CD4-positive, alpha-beta memory T cell (primary cell): ENCODE measurements at places on chromosomes 2 and 18. TPM values are rescaled to one million over a fixed set of nuclear protein-coding genes. Genes with fewer than 3 reads are reported as not detected.

GRCh38 chr2:64277101-64277849 is 133.1 kb upstream of the PELI1 start:
- H3K27ac ChIP-seq, result no peak overlapping the region
- DNase-seq, result no peak
- peaks cover 17% of the 10 kb centered on the region for H3K4me1 ChIP-seq
- no peak overlapping the region for H3K4me3 ChIP-seq

- H3K4me1 ChIP-seq, result no peaks in the 10 kb centered on the region
- H3K27me3 ChIP-seq, result no peaks in the 10 kb centered on the region
- no peak overlapping the region for H3K27ac ChIP-seq
- no peak for DNase-seq
- no peaks in the 10 kb centered on the region for H3K36me3 ChIP-seq
These were observed 1642.5 kb upstream of the TMEFF2 start for GRCh38 chr2:193837111-193837738.

Gene VIL1
- not detected for total RNA-seq

DNA sequence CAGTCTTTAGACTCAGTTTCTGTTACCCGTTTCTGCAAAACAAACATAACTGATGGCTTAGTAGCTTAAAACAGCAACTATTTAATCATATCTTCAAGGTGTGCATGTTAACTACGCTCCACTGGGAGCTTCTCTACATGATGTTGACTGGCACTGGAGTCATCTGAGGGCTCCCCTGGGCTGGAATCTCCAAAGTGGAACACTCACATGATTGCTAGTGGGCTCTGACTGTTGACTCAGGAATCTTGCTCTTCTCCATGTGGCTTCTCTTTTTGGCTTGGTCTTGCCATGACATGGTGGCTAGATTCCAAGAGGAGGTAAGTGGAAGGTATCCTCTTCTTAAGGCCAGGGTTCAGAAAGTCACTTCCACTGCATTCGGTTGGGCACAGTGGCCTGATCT is 160.8 kb downstream of the PMAIP1 start:
- no peaks in the 10 kb centered on the region for H3K27me3 ChIP-seq
- H3K4me3 ChIP-seq, result no peak overlapping the region
- H3K4me1 ChIP-seq, result no peaks in the 10 kb centered on the region
- DNase-seq, result no peak
- H3K27ac ChIP-seq, result no peak overlapping the region

- DNase-seq, result no peak
- no peaks in the 10 kb centered on the region for H3K4me1 ChIP-seq
- no peaks in the 10 kb centered on the region for H3K36me3 ChIP-seq
- H3K27me3 ChIP-seq, result no peaks in the 10 kb centered on the region
- H3K4me3 ChIP-seq, result no peak overlapping the region
These were observed 12.2 kb downstream of the PLB1 start for GRCh38 chr2:28507796-28508764.

DNA sequence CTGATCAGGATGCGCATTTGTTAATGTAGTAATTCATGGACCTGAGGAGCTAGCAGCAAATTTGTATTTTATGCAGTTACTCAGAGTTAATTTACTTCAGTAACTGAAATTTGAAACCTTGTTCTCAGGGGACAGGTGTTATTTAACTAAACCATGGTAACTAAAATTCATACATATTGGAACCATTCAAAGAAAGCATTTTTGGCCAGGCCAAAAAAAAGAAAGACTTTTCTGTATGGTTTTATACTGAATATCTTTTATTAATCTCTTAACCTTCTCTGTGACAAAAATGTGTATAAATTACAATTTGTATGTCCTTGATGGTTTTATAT is 4.4 kb upstream of the KLHL23 start:
- H3K36me3 ChIP-seq, result no peaks in the 10 kb centered on the region
- H3K4me1 ChIP-seq, result peaks cover 8% of the 10 kb centered on the region
- H3K27me3 ChIP-seq, result no peaks in the 10 kb centered on the region
- H3K4me3 ChIP-seq, result no peak overlapping the region

DNA sequence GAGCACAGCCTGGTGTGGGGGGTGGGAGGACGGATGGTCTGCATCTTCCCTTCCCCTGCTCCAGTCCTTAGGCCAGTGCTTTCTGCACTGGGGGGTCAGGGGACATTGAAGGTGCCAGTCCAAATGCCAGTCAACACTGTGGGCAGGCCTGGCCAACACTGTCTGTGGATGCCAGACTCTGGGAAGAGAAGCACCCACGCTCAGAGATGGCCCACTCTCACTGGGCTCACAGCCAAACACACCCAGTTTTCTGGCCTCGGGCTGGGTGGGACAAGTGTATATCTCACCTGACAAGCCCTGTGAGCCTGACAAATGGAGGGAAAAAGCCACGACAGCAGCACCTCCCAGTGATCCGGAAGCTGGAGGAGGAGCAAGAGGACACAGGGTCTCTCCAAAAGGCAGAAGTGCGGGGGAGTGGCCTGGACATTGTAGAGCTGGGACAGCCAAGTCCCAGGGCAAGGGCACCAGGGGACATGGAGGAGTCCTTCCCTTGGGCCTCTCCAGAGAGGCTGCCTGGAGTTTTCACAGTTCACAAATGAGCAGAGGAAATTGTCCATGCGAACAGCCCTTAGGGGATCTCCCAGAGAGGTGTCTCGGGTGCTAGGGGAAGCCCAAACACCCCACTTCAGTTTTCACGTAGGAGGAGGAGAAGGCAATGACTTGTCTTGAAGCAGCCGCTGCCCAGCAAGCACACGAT is 79.3 kb downstream of the SDC1 start:
- no peaks in the 10 kb centered on the region for H3K4me1 ChIP-seq
- no peak overlapping the region for H3K4me3 ChIP-seq
- H3K27me3 ChIP-seq, result no peaks in the 10 kb centered on the region
- no peak overlapping the region for H3K27ac ChIP-seq
- no peaks in the 10 kb centered on the region for H3K36me3 ChIP-seq

DNA sequence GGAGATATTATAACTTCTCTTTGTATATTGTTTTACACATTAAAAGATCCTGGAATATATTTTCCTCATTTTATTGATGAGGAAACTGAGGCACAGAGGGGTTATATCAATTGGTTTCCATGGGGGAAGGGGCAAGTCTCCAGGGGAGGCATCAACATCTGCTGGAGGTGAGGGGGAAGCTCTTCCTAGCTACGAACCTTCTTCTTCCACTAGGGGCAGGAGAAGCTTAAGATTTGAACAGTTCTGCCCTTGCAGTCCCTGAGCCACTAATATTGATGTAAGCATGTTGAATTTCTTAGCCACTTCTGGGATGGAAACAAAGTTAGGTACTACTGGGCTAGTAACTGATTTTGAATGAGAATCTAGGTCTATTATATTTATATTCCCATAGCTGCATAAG is 140.1 kb upstream of the AQP4 start:
- no peaks in the 10 kb centered on the region for H3K36me3 ChIP-seq
- no peak overlapping the region for H3K27ac ChIP-seq
- no peak overlapping the region for H3K4me3 ChIP-seq
- H3K4me1 ChIP-seq, result no peaks in the 10 kb centered on the region

DNA sequence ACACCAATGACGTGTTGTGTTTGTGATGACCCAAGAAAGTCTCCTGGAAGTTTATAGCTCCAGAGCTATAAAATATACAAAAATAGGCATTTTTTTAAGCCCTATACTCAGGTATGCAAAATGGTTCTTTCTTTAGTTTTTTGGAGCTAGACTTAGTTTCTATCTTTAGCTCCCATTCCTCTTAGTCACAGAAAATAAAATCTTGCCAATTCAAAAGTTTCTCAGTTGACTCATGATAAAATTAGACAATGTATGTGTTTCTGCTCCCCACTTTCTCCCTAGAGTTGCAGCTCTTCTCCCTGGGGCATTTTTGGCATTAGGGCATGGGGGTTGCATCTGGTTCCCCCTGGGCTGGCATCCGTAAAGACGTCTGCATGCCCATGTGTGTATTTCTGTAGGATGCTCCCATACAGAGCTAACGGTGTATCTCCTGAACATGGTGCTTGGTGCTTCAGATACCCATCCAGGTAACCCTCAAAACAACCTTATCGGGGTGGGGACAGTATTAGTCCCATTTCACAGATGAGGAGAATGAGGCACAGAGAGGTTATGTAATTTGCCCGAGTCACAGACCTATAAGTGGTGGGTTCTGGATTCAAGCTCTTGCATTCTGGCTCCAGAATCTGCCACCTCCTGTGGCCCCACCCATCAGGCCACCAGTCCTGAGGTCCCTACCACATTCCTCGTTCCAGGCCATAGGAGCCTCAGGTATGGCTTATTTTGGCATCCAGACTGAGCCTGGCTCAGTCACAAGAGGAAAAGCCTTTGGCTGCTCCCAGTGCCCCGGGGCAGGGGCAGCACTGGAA is 43.1 kb upstream of the ASAP2 start:
- DNase-seq, result no peak
- H3K4me3 ChIP-seq, result no peak overlapping the region
- H3K4me1 ChIP-seq, result no peaks in the 10 kb centered on the region

DNA sequence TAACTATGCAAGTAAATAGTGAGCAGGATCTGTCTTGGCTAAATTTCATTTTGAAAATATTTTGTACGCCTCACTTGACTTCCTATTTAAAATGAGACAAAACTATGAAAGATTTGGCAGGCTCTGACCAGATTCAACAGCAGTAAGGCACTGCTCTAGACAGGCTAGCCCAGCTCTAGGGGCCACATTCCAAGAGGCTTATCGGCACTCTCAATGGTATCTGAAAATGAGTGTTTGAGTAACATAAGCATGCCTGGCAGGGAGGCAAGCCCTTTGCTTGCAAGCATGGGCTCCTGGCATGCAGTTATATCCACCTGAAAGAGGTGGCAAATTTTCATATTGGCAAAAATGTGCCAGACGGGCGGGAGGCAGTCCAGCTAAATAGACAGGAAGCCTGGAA is 10.5 kb downstream of the CAPN13 start:
- no peaks in the 10 kb centered on the region for H3K36me3 ChIP-seq
- H3K27ac ChIP-seq, result no peak overlapping the region
- DNase-seq, result no peak
- no peaks in the 10 kb centered on the region for H3K4me1 ChIP-seq
- no peak overlapping the region for H3K4me3 ChIP-seq

DNA sequence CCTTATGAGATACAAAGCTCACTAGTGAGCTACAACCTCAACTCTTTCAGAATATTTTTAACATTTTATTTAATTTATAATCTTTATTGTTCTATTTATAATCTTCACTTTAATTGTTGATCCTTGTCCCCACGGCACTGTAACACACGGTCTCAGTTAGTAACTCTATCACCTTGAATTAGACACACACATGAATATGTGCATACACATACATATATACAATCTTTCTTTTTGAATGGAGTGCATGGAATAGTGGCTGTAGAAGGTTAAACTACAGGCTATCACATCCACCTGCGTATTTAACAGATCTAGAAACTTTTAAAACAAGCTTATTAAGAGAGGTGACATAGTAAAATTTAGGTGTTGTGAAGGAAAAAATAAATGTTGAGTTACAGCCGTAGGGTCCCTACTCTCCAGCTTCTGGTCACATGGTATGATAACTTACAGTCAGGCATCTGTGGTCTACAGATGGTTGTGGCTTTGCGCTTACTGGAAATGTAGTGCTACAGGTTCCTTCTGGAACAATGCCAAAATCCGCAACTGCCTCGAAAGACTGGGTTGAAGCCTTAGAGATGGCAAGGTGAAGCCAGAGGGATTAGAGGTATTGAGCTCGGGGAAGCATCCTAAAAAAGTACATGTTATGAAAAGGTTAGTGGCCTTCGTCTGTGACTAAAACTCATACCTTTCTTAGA is 1324.1 kb upstream of the SLC39A10 start:
- no peaks in the 10 kb centered on the region for H3K36me3 ChIP-seq
- no peaks in the 10 kb centered on the region for H3K27me3 ChIP-seq
- DNase-seq, result no peak
- no peaks in the 10 kb centered on the region for H3K4me1 ChIP-seq
- H3K27ac ChIP-seq, result no peak overlapping the region

GRCh38 chr2:37631698-37632097 is 39.7 kb downstream of the CDC42EP3 start:
- H3K36me3 ChIP-seq, result no peaks in the 10 kb centered on the region
- DNase-seq, result no peak
- H3K4me3 ChIP-seq, result no peak overlapping the region
- H3K4me1 ChIP-seq, result peaks cover 89% of the 10 kb centered on the region
- no peaks in the 10 kb centered on the region for H3K27me3 ChIP-seq

GRCh38 chr2:151860210-151860609 is 32.0 kb upstream of the ARL5A start:
- no peaks in the 10 kb centered on the region for H3K36me3 ChIP-seq
- H3K4me3 ChIP-seq, result no peak overlapping the region
- H3K27ac ChIP-seq, result no peak overlapping the region

- peak; percentile 46 for DNase-seq
- H3K4me1 ChIP-seq, result peaks cover 45% of the 10 kb centered on the region
- no peak overlapping the region for H3K27ac ChIP-seq
- no peaks in the 10 kb centered on the region for H3K36me3 ChIP-seq
- H3K27me3 ChIP-seq, result peaks cover 67% of the 10 kb centered on the region
- peak overlapping the region; percentile 48 for H3K4me3 ChIP-seq
These were observed 1.2 kb upstream of the EMX1 start for GRCh38 chr2:72915907-72916742.

Gene MCFD2
- total RNA-seq, result 39.1 TPM

Gene KRTCAP3
- total RNA-seq, result 23.6 TPM

DNA sequence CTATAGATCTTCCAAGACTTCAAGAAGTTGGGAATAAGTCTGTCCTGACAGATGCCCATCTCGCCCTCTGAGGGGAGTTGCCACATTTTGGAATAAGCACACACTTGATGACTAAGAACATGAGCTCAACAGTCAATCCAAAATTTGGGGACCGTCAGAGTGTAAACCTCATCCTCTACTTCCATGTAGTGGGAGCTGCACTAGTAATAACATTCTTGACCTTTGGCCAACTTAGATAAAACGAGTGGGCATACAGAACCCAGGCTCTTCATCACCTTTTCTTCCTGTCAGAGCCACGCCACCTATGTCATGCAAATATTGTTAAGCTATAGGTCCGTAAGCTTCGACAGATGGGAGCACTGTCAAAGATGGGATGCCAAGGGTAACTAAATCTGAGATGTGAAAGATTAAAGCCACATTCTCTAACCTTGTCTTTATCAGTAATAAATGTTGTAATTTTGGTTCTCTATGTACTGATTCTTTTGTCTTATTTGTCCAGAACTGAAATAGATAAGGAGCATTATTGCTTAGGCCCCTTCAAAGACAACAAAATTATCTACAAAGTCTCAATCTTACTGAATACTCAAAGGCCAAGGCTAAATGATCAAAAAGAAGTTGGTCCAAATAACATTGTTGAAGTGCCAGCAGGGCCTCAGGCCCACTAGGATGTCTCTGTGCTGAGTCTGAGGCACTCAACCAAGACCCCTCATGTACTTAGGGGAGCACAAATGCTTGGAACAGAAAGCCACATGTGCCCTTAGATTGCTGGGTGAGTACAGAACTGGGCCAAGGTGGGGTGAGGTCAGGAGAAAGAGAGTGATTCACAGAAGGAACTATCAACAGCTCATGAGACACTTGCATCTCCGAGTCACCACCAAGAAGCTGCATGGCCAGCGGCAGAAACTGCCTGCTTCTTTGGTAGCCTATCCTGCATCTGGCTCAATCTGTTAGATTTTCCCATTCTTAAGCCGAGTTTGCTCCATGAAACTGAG is 15.0 kb downstream of the CDH2 start:
- H3K27ac ChIP-seq, result no peak overlapping the region
- H3K36me3 ChIP-seq, result no peaks in the 10 kb centered on the region
- H3K4me3 ChIP-seq, result no peak overlapping the region
- DNase-seq, result no peak

Gene ABI2
- 30.6 TPM for total RNA-seq

Gene CFC1
- total RNA-seq, result not detected

- peak overlapping the region; percentile 3 for H3K27ac ChIP-seq
- no peaks in the 10 kb centered on the region for H3K27me3 ChIP-seq
- no peak overlapping the region for H3K4me3 ChIP-seq
- no peaks in the 10 kb centered on the region for H3K4me1 ChIP-seq
- peaks cover 46% of the 10 kb centered on the region for H3K36me3 ChIP-seq
These were observed 36.2 kb downstream of the EPG5 start for GRCh38 chr18:45930963-45931362.
